Lung microvascular endothelial cell (primary cell): ENCODE measurements at places on chromosomes 12 and 14. TPM values are rescaled to one million over a fixed set of nuclear protein-coding genes. Genes with fewer than 3 reads are reported as not detected.
A peak's percentile ranks its signal among the peaks of the same experiment; 100 is the strongest.

GRCh38 chr12:105613887-105614286 lies 283.4 kb downstream of the C12orf75 start:
- DNase-seq: peak; percentile 44

The CLEC9A gene
- total RNA-seq: not detected in 2 replicates

The SPX gene
- not detected in 2 replicates for total RNA-seq

The EPS8 gene
- total RNA-seq: 1.6 and 10.9 TPM in 2 replicates

The C12orf60 gene
- 0.65 and 1.2 TPM in 2 replicates for total RNA-seq

The TAS2R43 gene
- total RNA-seq: 0.65 and 0.99 TPM in 2 replicates

- DNase-seq: no peak
These were observed 2.6 kb downstream of the GPR68 start for GRCh38 chr14:91241863-91242262.

DNA sequence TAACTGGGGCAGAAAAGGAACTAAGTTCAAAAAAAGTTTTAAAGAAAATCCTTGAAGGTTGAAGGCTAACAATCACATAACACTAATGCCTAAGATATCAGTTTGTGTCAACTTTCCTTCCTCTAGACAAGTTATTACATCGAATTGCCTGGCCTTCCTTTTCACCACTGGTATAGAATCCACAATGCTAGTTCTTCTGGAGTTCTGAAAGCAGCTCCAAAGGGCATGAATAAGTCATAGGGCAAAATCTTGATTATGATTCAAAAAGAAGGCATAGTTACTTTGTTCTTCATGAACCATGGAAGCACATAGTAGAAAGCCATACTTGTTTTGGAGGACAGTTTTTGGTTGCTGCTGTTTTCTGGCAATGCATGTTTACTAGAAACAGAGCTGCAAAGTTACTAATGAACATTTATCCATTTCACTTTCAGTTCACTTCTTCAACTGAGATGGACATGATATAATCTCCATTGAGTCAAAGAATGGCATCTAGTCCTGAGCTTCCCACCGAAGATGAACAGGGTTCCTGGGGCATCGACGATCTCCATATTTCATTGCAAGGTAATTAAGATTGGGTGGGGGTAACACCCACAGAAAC lies 56.0 kb downstream of the SYNE2 start:
- peak; percentile 14 for DNase-seq

DNA sequence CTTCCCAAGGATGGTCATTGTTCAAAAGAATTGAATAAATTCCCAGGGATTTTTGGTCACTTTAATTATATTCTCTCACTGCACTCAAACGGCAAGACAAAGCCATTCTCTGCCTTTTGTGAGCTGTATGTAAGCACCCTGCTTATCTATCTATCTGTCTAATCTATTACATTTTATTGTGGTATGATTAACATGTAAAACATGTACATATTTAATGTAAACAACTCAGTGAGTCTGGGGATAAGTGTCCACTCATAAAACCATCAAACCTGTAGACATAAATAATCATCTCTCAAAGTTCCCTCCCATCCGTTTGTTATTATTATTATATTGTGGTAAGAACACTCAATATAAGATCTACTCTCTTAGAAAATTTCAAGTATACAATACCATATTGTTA lies 167.1 kb downstream of the CAND1 start:
- DNase-seq: no peak
